ENCODE measurements at places on chromosomes 1 and 21. TPM values are rescaled to one million over a fixed set of nuclear protein-coding genes. Genes with fewer than 3 reads are reported as not detected.

DNA sequence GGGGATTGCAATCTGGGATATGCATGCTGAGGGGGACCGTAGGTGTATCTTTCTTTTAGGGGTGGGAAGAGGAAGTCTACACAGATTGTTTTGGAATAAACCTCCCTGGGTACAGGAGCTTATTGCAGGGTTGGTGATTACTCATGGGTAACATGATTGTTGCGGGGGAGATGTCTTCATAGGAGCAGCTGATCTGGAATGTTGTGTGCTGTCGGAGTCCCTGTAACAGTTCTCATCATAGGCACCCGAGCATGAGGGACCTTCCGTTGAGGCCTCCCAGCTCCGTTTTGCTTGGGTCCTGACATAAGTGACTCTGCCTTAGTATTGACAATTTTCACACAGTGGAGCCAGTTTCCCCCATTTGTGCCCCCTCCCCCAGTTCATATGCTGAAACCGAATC is 4.2 kb upstream of the PRXL2B start:
- DNase-seq: no peak

DNA sequence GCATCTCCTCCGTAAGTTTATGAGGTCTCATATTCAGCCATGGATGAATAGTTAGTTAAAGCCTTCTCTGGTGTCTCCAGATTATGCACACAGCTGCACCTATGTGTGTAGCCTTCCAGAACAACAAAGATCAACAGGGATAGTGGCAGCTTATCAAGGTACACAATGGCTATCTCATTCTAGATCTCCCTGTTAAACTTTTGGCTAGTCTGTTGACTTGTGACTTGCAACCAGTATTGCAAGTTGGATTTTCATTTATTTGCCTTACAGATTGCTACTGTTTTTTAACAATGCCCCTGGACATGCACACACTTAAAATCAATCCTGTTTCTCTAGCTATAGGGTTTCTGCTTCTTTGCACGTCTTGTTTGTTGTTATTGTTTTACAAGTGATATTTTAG is 363.2 kb downstream of the OMA1 start:
- no peak for DNase-seq

GRCh38 chr1:204494281-204495077 is at the start of gene PIK3C2B:
Gene PIK3C2B, minus strand, starts transcription at chr1:204494805. Its CDS starts 25,003 bp downstream, at chr1:204469802.
- DNase-seq: peak; percentile 85

TNFSF4 gene
- total RNA-seq: not detected

EDARADD gene
- not detected for total RNA-seq

- DNase-seq: no peak
Measured at GRCh38 chr1:59520827-59521418, 224.0 kb downstream of the FGGY start.

HTR6 gene
- total RNA-seq: not detected

NES gene
- 6.4 TPM for total RNA-seq
